Activated gamma-delta T cell treated with anti-CD3 and anti-CD28 coated beads, Interleukin-2, amount 50 U/mL, for 16 hours (primary cell): ENCODE measurements at places on chromosomes 7 and 10.

DNA sequence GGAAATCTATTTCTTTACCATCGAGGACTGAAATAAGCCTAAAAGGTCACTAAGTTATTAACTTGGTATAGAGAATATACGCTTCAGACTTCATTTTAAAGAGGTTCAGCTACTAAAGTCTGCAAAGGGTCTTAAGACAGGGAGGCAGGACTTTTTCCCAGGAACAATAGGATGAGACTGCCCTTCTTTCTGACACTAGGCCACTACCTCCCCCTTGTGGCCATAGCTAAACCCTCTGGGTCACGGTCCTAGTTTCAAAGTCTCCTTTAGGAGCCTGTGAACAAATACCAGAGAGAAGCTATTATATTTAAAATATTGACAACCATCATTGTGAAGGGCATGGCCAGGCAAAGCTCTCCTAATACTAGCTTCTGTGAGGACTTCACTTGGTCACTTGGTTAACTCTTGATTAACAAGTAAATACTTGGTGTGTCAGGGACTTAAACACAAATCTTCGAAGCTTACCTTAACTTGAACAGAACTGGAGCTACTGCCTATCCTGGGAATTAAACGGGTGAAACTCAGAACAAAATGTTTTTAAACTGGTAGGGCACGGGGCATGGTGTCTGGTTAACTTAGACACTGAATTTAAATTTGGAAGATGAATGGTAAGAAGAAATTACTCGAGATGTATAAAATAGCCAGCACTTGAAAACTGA, 75.6 kb downstream of the CCDC6 start:
- DNase-seq, result no peak

- DNase-seq, result peak; percentile 75
Observed at GRCh38 chr10:73940634-73941221, 29.8 kb downstream of the PLAU start.

- DNase-seq, result no peak
Observed at GRCh38 chr10:112711366-112711765, 238.7 kb upstream of the TCF7L2 start.

- DNase-seq, result no peak
Observed at GRCh38 chr10:68086011-68086410, 10.9 kb upstream of the HERC4 start.

DNA sequence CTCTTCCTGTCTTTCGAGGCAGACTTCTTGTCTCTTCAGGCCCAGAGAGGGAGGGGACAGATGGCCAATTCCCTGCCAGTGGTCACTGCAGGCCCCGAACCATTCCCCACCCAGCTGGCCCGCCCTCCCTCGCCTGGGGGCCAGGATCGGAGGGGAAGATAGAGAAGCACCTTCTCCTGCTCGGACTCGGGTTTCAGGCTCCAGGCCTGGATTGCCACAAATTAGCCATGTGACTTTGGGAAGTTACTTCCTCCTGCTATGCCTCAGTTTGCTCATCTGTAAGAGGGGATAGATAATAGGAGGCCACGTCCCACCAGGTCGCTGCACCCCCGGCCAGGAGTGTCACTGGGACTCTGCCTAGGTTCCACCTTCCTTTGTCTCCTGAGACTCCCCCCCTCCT, 24.8 kb upstream of the PPP2R2D start:
- no peak for DNase-seq

DNA sequence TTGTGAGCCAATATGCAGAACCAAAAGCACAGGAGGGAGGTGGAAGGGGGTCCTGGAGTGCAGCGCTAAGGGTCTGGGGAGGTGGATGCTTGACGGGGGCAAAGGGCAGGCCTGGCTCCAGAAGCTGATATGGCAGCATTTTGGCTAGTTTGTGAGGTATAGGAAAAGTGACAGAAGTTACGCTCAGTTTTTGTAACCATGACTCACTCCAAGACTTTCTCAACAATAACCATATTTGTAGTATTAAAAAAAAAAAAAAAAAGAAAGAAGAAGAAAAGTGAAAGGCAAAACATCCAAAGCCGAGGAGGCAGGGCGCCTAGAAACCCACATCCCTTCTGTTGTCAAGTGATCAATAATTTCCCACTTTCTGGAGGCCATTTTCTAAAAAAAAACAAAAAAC, 92.3 kb downstream of the RNF216 start:
- DNase-seq, result peak; percentile 27

- no peak for DNase-seq
Observed at GRCh38 chr10:93993414-93993781, 333 bp upstream of the PLCE1 start.

GRCh38 chr7:112509402-112509801, 28.6 kb downstream of the LSMEM1 start:
- DNase-seq, result no peak

DNA sequence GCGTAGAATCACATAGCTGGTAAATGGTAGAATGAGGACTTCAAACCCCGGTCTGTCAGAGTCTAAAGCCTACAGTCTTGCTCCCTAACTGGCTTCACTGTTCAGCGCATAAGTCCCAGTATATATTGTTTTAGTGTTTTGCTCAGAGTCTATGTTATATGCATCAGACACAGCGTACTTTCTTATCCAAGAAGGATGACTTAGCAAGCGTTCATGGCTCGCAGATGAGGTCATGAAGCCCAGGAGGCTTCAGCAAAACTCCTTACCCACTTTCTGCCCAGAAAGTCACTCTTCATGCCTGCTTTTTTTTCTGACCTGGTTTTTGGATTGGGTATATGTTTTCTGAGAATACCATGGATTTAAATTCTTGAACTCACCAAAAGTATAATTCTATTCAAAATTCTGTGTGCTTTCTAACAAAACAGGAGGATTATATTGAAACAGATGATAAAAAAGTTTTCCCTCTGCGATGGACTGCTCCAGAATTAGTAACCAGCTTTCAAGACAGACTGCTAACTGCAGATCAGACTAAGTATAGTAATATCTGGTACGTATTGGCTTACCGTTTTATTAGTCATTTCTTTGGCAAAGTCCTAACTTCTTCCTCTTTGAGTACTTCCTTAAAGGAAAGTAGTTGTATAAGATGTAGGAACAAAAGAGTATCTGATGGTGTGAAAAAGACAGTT, 24.6 kb upstream of the BHLHA15 start:
- no peak for DNase-seq

- peak; percentile 65 for DNase-seq
Observed at GRCh38 chr7:101085162-101085964, at the start of gene TRIM56. Gene TRIM56 (plus strand): TSS chr7:101085481. CDS start chr7:101087313, 1,832 bp downstream.

DNA sequence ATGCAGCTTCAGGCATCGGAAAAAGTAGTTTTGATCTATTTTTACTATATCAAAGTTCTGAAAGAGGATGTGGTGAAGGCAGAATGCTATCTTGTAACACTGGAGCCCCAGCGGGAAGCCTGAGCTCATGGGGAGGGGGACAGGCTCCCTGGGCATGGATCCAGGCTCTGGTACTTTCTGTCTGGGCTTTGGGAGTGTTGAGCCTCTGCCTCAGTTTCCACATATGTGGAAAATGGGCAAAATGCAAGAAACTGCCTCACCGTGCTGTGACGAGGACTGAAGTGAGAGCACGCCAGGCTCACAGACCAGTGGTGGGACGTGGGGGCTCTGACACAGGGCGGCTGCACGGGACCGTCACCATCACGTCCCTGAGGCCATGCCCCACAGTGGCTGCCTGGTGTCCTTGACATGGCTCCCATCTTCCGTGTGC, 182.9 kb upstream of the SHH start:
- no peak for DNase-seq

DNA sequence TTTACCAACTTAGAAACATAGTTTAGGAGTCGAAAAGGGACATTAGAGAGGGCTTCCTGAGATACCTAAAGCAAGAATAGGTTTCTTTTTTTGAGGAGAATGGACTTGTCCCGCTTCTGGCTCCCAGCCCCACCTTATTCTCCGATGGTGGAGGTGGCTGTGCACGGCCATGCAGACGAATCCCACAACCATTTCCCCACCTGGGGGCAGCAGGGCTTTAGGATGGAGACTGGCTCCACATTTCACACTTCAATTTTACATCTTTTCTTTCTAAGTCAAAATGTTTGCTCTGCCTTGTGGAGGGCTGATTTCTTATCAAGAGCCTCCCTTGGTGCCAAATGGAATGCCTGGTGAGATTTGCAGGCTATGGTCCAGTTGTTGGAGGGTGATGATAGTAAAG, 118.5 kb downstream of the GLRX3 start:
- DNase-seq, result no peak

DNA sequence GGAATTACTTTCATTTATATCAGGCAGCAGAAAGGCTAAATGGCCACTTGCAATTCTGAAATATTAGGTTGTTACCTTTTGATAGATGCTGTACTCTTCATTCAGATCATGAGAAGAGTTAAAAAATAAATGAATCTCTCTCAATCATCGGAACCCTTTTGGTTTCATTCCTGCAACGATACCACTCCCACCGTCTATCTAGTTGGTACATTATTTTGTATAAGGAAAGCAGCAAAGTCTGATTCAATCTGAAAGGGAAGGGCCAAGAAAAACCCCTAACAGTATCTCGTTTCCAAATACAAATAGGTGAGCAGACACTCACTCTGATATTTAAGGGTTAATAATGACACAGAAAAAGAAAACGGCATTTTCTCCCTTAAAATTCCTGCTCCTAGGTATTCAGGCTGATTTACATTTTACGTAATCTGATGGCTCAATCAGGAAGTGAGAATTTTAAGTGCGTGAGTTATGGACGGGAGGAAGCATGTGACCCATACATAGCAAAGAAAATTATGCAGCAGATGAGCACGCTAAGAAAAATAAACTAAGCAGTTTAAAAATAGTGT, 209.4 kb upstream of the KLF14 start:
- DNase-seq, result no peak

- DNase-seq, result no peak
Observed at GRCh38 chr7:77284616-77285015, 85.0 kb upstream of the FGL2 start.

GRCh38 chr7:20264623-20265022, 47.4 kb upstream of the MACC1 start:
- no peak for DNase-seq

DNA sequence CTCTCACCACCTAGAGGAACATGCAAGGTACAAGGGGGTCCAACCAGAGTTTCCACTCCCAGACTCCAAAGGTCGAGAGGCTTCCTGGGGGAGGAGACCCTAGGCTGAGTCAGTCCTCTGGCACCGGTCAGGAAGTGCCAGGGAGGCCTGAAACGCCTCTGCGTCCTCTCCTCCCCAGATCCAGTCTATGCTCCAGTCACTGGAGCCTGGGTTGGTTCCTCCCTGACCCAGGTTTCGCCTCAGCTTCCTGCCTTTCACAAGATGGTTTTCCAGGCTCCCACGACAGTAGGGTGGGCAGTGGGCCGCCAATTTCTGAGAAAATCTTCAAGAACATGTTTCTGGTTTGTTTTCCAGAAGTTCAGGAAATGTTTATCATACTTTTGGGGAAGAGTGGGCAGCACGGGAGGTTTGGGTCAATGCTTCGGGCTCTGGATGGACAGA, 30.0 kb downstream of the DUSP5 start:
- no peak for DNase-seq

GRCh38 chr10:73655990-73656298, at the start of gene SYNPO2L:
Gene SYNPO2L (minus strand): TSS chr10:73656029. CDS start chr10:73655922, 107 bp downstream.
- no peak for DNase-seq

DNA sequence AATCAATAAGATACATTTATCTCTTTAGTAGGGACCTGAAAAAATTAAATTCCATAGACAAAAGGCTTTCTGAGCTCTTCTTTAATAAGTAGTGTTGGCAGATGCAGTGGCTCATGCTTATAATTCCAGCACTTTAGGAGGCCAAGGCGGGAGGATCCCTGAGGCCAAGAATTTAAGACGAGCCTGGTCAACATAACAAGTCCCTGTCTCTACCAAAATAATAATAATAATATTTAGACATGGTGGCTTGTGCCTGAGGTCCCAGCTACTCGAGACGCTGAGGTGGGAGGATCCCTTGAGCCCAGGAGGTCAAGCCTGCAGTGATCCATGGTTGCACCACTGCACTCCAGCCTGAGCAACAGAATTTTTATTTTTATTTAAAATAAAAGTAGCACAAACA, 280.8 kb downstream of the ADK start:
- DNase-seq, result no peak

GRCh38 chr10:1559761-1560160, 177.6 kb downstream of the ADARB2 start:
- no peak for DNase-seq

GRCh38 chr10:132651511-132652029, 114.0 kb downstream of the INPP5A start:
- DNase-seq, result no peak

GRCh38 chr7:70032649-70033048, 434.4 kb downstream of the AUTS2 start:
- no peak for DNase-seq

DNA sequence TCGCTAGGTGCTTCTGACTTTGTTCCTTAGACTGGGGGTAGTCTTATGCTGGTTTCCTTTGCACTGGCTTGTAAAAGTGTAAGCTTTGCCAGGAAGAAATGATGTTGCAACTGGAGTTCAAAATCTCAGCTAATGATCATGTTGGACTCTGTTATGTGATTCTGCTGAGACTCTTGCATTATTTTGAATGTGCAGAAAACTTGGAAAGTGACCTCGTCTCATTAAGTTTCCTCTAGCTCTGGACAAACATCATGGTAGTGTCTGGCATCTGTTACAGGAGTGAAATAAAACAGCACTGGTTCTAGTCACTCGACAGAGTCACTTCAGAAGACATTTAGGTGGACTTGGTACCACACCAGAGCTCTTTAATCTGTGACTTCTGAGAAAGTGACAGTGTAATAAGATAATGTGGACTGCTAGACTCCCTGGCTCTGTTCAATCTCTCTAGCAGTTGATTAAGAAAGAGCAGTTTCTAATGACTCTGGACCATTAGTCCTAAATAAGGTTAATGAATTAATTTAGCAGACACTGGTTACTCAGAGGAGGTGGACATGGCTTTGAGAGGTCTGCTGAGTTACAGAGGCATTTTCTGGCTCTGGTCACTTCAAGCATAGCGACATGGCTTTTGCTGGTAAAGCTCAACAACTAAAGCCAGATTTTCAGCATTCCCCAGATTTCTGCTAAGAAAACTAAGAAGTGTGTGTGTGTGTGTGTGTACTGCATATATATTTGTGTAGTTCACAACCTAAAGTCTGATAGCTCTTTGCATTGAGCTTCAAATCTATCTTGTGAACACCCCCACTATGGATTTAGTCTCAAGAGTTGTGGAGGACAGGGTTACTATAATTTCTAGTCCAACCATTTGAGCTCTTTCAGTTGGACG, 2.0 kb downstream of the NRP1 start:
- DNase-seq, result no peak

DNA sequence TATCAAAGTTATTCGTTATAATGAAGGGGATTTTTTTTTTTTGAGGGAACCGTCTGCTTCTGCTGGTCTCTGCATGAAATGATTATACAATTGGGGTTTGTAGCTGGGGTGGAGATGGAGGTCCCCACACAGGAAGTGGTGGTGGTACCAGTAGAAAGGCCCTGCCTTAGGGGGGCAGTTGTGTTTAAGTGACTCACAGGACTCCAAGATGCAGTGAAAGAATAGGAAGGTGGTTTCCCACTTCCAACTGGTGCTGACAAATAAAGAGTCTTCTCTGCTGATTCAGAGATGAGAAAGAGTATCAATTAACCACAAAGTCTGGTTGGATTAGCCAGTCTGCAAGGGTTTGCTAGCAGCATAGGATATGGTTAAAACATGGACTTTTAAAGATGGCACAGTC, 376.0 kb downstream of the SORCS3 start:
- no peak for DNase-seq
